ENCODE measurements at places on chromosomes 5 and 9.

GRCh38 chr5:79850941-79851340 lies 140.1 kb downstream of the MTX3 start:
- DNase-seq, result no peak

- DNase-seq, result no peak
These were observed 51.9 kb upstream of the TBC1D9B start for GRCh38 chr5:179959641-179960040.

- DNase-seq, result no peak
These were observed 49.9 kb downstream of the FGF18 start for GRCh38 chr5:171469326-171469725.

DNA sequence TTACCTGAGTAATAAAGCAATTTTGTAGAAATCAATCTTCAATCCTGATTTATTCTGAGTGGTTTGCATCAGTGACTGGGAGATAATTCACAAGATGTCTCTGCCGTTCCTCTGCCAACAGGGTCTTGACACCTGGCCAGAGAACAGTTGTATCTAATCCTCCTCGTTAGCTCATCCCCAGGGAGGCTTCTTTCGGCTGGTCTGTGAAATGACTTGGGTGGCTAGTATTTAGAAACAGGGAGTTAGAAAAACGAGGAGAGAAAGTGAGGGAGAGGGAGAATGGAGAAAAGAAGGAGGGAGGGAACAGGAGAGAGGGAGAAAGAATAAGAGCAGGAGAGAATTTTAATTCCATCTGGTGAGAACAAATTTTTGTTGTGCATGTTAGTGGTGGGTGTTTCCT lies 600.2 kb upstream of the TLE4 start:
- DNase-seq, result no peak

- DNase-seq, result no peak
These were observed 58.2 kb upstream of the CKS2 start for GRCh38 chr9:89252651-89253267.

DNA sequence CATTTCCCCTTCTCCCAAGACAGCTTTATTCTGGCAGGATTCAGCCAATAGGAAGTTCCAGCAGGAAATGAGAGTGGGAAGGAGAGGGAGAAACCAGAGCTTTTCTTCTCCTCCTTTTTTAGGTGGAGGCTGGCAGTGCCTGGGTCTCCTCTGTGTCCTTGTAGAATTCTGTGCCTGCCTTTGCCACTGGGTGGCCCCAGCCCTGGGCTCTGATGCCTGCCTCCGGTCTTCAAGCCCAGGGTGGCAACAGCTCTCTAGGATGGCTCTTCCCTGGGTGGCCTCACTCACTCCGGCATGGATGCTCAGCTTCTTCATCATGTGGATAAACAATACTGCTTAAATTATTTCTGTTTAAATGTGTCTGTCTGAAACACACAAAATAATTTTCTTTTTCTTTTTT lies 694.8 kb downstream of the SEMA5A start:
- no peak for DNase-seq

DNA sequence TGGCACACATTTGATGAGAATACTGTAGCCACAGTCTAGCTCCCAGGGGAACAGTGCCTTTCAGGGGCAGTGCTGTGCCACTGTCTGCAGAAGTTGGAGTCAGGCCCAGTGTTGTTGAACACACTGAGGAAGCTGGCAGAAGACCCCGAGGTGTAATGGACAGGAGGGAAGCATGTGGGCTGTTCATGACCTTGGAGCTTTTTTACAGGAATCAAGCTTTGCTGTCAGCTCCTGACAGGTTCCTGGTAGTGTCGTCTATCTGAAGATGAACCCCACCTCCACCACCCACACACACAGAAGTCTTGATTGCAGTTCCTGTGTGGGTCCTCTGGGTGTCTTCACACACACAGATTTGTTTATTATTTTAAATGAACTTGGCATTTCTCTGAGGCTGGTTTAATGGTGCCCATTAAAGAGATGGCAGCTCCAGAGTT lies 40.3 kb upstream of the TNFAIP8 start:
- DNase-seq, result no peak

- DNase-seq, result no peak
These were observed 26.0 kb downstream of the SLC31A2 start for GRCh38 chr9:113176803-113177202.

GRCh38 chr5:3376611-3377010 lies 219.0 kb upstream of the IRX1 start:
- DNase-seq, result no peak

DNA sequence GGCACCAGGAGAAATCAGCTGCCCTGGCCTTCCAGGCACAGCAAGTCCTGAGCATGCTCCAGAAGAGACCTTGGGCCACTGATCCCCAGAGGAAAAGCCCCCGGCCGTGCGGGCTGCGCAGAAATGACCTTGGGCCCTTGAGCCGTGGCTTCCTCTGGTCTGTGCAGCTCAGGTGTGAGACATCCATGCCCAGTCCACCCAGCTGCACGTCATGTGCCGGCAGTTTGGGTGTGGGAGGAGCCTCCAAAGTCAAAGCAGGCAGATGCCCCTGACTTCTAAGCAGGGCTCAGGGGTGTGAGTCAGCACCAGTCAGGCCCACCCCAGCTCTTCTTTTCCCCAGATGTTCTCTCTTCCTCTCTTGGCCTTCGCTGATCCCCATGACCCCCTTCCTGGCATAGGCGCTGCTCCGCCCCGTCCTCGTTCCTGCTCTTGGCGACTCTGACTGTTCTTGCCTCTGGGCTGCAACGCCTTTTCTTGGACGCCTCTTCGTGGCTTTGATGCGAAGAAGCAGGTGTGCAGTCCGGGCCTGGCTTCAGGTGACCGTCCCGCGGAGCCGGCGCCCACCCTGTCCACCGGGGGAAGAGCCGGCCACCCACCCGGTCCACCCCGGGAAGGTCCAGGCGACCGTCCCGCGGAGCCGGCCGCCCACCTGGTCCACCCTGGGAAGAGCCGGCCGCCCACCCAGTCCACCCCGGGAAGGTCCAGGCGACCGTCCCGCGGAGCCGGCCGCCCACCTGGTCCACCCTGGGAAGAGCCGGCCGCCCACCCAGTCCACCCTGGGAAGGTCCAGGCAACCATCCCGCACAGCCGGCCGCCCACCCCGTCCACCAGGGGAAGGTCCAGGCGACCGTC lies 5.9 kb upstream of the QSOX2 start:
- DNase-seq, result no peak

DNA sequence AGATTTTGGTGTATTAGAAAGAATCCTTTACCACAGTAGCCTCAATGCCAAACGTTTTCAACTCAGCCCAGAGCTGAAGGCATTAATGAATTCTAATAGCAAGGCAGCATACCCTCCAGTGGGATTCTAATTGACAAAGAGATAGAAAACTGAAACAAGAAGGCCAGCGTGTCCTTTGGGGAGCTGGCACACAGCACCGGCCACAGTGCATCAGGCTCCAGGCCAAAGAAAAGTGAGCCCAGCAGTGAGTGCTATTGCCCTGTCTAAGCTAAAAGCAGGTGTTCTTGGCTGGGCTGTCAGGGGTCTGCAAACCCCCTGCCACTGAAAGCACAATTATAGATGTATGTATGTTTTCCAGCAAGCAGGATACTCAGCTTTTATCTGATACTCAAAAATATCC lies 40.4 kb downstream of the PPIC start:
- no peak for DNase-seq

DNA sequence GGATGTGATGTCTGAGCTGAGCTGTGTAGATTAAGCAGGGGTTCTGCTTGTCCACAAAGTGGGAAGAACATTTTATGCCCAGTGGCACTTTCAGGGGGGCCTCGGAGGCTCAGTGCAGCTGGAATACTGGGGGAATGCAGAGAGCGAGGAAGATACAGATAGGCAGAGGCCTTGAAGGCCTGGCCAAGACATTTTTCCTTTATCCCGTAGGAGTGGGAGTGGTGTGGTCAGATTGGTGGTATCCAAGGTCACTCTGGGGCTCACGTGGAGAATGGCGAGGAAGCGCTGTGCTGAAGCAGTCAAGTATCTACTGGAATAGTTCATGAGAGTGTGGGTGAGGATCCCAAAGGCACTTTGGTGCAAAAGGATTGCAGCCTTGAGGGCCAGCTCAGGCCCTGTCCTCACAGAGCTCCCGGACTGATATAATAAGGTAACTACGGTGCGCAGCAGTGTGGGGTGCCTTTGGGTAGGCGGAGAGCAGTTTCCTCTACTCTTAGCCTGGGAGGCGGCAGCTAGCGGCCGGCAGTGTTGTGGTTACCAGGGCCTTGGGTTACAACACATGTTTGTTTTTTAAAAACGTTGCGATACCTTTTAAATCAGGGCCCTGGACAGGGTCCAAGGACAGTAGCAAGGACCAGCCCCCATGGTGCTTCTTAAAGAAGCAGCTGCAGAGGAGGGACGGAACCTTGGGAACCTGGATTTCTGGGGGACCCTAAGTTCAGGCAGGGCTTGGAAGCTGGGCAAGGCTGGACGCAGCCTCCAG lies 10.8 kb upstream of the CCDC69 start:
- DNase-seq, result no peak

GRCh38 chr9:97840521-97840920 lies 12.5 kb upstream of the FOXE1 start:
- DNase-seq, result no peak

GRCh38 chr5:109223531-109223930 lies 186.2 kb downstream of the PJA2 start:
- DNase-seq, result no peak

DNA sequence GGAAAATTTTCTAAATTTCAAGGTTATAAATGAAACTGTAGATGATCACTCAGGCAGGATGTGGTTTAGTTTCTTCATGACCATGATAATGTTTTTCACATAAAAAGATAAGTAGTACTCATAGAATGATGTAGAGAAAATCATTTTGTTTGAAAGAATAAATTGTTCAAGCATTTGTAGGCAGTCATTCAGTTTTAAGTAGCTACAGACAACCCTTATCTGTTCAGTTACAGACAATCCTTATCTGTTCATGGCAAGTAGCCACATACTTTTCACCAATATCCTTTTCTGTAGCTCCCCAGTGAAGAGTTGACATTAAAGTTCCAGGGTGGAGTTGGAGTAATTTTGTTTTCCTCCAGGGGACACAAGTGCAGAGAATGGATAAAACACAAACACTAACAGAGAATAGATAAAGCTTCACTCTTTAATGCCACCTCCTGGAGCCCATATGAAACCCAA lies 278.1 kb upstream of the TNC start:
- DNase-seq, result no peak

GRCh38 chr5:160262151-160263074 lies 33.1 kb downstream of the FABP6 start:
- no peak for DNase-seq

GRCh38 chr5:55601204-55601618 lies 66.4 kb upstream of the PLPP1 start:
- DNase-seq, result peak; percentile 5

GRCh38 chr5:98454407-98454806 lies 319.1 kb upstream of the RGMB start:
- DNase-seq, result no peak

DNA sequence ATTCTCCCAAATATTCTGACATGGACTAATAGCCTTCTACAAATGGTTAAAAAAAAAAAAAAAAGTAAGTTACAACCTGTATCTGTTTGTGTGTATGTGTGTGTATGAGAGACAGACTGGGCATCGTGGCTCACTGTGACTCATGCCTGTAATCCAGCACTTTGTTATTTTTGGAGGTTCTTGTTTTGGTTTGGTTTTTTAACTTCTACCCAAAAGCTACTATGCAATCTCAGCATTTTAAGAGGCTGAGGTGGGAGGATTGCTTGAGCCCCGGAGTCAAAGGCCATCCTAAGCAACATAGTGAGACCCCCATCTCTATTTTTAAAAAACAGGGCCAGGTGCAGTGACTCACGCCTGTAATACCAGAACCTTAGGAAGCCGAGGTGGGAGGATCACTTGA lies 17.6 kb upstream of the HAVCR1 start:
- no peak for DNase-seq

DNA sequence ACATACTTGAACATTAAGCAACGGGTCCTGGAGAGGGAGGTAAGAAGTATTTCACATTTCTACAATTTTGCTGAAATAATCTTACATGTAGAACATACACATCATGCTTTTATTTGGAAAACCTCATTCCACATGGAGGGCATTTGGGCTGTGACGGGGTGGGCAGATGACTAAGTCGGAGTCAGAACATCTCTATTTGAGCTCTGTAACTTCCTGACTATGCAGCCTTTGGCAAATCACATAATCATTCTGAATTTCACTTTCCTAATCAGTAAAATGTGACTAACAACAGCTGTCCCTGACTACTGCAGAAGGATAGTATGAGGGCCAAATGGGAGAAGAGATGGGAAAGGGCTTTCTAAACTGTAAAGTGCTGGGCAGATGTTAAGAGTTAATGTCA lies 17.1 kb upstream of the IL6ST start:
- no peak for DNase-seq

GRCh38 chr5:56686337-56687195 lies 128.8 kb upstream of the MAP3K1 start:
- no peak for DNase-seq

- no peak for DNase-seq
These were observed 116.7 kb upstream of the KLF4 start for GRCh38 chr9:107606149-107606790.

GRCh38 chr5:167564275-167564674 lies 727.2 kb upstream of the WWC1 start:
- no peak for DNase-seq

DNA sequence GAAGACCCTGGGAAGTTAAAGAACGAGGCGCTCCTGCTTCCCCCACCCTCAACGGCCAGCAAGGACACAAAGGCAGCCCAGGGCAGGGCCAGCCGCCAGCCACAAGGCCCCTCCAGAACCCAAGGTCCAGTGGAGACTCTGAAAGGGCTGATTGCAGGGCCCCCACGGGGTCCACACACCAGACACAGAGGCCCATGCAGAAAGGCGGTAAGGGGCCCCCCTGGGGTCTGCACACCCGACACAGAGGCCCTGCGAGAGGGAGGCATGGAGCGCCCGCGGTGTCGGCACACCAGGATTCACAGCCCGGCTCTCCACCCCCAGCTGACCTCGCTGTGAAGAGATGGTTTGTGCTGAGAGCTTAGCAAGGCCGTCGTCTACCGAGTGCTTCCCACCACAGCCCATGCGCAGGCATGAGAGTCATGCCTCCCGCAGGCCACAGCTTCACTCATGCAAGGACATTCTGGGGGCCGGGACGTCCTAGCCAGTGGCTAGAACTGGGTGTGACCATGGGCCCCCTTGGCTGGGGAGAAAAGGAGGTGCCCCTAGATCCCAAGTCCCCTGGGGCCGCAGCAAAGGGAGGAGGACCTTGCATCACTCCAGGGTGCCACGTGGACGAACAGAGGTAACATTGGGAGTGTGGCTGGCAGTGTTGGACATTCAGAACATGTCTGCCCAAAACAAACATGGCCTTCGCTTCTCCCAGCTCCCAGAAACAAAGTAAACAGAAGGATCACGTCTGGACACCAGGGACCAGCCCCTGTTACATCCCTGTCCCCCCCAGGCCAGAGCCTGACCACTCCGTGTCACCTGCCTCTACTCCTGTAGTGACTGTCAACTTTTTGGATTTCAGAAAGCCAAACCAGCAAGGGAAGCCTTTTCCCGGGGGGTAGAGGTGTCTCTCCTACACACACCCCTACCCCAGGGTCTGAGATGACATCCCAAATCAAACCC lies 9.8 kb downstream of the BRD3 start:
- DNase-seq, result no peak

DNA sequence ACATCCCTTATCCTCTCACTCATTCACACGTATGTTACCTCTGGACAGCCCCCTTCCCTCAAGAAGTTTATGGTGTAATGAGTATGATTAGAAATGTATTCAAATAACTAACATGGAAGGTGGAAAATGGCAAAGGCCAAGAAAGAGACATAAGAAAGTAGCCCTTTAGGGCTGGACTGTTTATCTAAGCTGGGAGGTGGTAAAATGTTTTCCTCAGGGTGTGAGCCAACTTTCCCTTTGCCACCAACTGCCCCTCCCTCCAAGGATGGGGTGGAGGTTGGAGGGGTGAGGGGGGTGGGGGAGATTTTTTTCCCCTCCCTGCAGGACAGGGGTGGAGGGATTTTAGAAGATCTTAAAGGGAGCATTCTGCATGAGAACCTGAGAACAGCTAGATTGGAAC lies 8.2 kb downstream of the SLC45A2 start:
- DNase-seq, result no peak

Data from NCI-H526 treated with DMSO at 0.1 percent for 48 hours (cell line).